ENCODE measurements at places on chromosomes 4 and X. TPM values are rescaled to one million over a fixed set of nuclear protein-coding genes. Genes with fewer than 3 reads are reported as not detected.

GRCh38 chrX:19389227-19389845, 45.6 kb downstream of the PDHA1 start:
- DNase-seq = no peak

DNA sequence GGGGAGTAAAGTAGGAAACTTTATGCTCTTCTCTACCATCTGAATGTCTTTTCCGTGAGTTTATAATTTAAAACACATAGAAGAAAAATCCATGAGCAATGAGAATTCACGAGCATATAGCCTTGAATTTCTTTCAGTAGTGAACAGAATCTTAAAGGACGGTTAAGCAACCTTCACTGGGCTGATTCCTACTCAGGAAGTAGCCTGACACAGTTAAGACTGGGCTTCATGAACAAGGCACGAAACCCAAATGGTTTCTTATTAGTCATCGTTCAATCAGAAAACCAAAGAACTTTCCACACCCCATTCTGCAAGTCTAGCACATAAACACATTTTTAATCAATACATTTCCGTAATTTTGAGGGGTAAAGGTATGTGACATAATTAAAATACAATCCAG, 95.8 kb downstream of the SH3KBP1 start:
- DNase-seq = no peak

DNA sequence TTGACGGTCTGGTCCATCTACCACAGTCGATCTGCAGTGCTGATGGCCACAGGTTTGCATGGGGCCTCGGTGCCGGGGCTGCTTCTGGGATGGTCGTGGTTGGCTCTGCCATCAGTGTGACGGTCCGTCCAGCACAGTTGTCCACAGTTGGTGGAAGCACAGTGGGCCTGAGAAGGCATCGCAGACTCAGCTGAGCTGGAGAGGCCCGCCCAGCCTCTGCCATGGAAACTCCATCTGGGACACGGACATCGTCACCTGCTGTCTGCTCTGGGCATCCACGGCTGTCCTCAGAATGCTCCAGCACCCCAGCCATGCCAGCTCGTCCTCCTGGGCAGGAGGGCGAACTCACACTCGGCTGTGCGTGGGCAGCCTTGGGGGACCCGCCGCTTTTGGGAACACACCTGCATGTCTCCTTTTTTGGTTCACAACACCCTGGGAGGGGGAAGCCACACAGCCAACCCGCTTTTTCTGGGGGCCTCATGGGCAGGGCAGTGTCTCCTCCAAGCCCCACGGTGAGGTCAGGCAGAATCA, 33.0 kb downstream of the ABLIM2 start:
- DNase-seq = no peak

DNA sequence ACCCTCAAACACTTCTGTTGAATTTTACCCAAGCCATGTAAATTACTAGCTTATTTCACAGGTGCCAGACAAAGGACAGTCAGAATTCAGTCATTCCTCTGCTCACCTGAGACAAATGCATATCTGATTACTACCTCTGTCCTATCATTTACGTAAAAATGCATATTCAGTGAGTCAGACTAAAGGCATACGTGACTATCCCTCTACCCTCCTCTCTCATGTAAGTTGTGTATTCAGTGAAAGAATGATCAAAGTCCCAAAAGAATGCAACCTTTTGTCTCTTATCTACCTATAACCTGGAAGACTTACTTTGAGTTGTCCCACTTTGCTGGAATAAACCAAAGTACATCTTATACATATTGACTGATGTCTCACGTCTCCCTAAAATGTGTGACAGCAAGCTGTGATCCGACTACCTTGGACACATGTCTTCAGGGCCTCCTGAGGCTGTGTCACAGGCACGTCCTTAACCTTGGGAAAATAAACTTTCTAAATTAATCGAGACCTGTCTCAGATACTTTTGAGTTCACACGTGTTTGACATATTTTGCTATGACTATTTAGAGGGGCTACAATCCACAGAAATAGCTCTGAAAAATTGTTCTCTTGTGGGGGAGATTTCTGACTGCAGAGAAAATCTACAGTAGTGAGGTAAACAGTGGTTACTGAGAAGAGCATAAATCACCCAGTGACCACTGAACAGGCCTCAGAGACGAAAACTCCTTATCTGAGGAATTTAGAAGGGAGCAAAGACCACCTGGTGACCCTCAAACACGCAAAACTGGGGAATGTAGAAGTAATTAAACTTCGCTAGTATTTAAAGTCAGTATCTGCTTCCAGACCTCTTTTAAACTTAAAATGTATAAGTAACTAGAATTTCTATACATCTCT, 1575.8 kb downstream of the STIM2 start:
- no peak for DNase-seq

DNA sequence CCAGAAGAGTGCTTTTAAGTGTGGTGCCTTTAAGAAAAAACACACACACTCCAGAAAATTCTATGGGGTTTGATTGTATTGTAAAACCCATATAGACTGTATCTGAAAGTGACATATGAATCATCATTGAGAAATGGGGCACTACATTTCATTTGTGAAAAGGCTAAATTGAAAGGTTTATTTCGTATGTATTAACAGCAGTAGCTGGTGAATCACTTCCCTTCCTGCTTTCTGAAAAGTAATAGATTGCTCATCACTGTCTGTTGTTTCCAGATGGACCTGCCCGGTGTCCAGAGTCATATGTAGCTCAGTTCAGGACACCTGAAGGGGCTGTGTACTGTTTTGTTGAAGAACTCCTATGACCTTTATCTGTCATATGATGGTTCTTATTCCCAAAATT, 28.1 kb upstream of the HPRT1 start:
- DNase-seq = peak; percentile 8

FGF13 gene
- not detected for total RNA-seq

All from activated naive CD8-positive, alpha-beta T cell treated with anti-CD3 and anti-CD28 coated beads for 36 hours (primary cell).